ENCODE measurements at places on chromosomes 6 and 20. TPM values are rescaled to one million over a fixed set of nuclear protein-coding genes. Genes with fewer than 3 reads are reported as not detected.

Gene FUT9
- not detected for total RNA-seq

Gene STMND1
- total RNA-seq, result not detected

Gene DNMT3B
- 3.5 TPM for total RNA-seq

- H3K27ac ChIP-seq, result no peak overlapping the region
- H3K4me3 ChIP-seq, result no peak overlapping the region
- H3K27me3 ChIP-seq, result no peaks in the 10 kb centered on the region
- no peak for DNase-seq
- H3K4me1 ChIP-seq, result no peaks in the 10 kb centered on the region
These were observed 189.5 kb downstream of the BMP7 start for GRCh38 chr20:57076951-57077350.

DNA sequence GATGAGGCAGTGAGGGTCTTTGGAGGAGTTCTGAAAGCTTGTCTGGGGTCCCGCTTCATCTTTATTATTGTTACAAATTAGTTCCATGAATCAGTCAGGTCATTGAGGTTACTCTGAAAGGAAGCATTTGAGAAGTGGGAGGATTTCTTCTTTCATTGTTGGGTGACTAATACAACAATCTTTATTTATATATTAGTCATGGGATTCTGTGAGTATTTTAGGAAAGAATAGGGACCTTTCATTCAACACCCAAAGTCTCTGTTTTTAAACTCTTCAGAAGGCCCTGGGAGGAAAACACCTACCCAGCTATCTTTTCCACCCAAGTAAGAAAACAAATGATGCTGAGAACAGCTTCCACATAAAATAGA, 98.3 kb downstream of the SOD2 start:
- H3K36me3 ChIP-seq, result no peaks in the 10 kb centered on the region
- peaks cover 3% of the 10 kb centered on the region for H3K4me1 ChIP-seq
- DNase-seq, result peak; percentile 33
- H3K4me3 ChIP-seq, result no peak overlapping the region
- H3K27ac ChIP-seq, result no peak overlapping the region

GRCh38 chr20:15185322-15185721, 847.9 kb upstream of the FLRT3 start:
- H3K4me3 ChIP-seq, result no peak overlapping the region
- H3K27ac ChIP-seq, result no peak overlapping the region
- no peak for DNase-seq

DNA sequence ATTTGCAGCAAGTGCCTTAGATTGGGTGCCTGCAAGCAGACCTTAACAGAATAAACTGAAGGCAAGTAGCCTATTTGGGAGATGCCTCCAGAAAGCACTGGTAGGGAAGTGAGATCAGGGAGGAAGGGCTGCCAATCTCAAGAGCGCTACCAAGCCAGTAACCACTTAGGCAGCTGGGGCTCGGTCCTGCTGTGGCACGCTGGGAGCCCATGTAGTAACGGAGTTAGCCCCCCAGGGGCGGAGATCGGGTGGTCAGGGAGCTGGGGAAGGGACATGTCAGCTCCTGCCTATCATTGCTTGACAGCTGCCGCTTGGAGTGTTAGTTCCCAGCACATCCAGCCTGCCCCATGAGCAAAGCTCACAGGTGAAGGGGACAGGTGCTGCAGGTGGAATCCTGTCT, 127.0 kb downstream of the CEBPB start:
- H3K4me3 ChIP-seq, result no peak overlapping the region
- DNase-seq, result no peak
- no peak overlapping the region for H3K27ac ChIP-seq
- no peaks in the 10 kb centered on the region for H3K27me3 ChIP-seq
- peaks cover 15% of the 10 kb centered on the region for H3K4me1 ChIP-seq

DNA sequence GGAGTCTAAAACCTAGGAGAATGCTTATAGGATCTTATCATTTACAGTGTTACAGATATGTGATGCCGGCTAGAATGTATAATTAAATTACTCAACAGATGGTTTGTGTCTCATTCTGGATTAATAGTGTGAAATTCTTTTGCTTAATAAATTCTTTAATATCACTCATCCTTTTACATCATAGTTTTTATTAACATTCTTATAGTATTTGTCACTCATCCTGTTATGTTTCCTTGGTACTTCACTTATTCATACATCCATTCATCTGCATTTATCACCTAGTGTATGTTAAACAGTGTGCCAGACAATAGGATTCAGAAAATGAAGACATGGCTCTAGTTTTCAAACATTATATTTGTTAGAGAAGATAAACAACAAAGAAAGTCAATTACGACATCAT, 468.7 kb downstream of the FRK start:
- H3K4me3 ChIP-seq, result no peak overlapping the region
- no peak for DNase-seq
- no peaks in the 10 kb centered on the region for H3K27me3 ChIP-seq
- H3K27ac ChIP-seq, result no peak overlapping the region
